M059J (cell line): ENCODE measurements at places on chromosomes 11 and 22. TPM values are rescaled to one million over a fixed set of nuclear protein-coding genes. Genes with fewer than 3 reads are reported as not detected.
A peak's percentile ranks its signal among the peaks of the same experiment; 100 is the strongest.

The EMID1 gene
- total RNA-seq: 0.07 TPM in 1 of 2 replicates, not detected in the other

The OR8D4 gene
- not detected in 2 replicates for total RNA-seq

The CLCF1 gene
- total RNA-seq: 16.2 and 22.6 TPM in 2 replicates

GRCh38 chr11:102824556-102824955 is 18.9 kb downstream of the MMP3 start:
- DNase-seq: no peak

GRCh38 chr11:1757861-1758610 is 5.7 kb downstream of the CTSD start:
- no peak for DNase-seq

- DNase-seq: peak; percentile 32
Measured at GRCh38 chr11:80860632-80861031, 1419.8 kb upstream of the TENM4 start.

DNA sequence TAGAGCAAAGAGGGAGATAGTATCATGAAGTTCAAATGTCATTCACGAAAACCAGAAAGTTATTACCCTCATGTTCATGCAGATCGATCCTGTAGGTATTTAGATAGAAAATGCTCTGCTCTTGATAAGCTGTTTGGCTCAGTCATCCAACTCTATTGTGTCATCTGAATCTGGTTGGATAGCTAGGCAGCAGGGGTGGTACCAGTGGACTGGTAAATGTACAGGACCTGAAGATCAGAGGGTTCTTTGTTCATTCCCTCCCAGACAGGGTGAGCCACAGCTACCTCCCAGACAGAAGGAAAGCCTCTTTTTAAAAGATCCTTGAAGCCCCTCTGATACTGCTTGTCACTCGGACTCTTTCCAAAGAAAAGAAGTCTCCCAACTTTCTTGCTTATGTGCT is 29.8 kb upstream of the DRD2 start:
- DNase-seq: no peak

GRCh38 chr22:29090039-29090438 is 17.2 kb downstream of the KREMEN1 start:
- DNase-seq: no peak

DNA sequence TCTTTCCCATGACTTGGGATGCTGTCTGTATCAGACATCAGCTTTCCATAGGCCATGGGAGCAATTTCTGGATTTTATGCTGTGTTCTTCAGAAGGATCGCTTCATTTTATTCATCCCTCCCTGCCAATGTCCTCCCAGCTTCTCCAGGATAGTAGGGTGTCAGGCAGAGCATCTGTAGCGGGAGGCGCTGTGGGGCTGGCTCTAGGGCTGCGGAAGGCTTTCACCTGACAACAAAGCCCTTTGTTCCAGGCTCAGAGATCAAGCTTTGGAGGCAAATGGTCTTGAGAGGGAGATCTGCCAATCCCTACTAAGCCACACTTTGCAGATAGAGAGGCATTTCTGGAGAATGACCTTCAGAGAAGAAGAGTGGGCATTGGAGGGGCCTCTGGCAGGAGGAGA is 29.5 kb upstream of the FTH1 start:
- DNase-seq: no peak

GRCh38 chr11:368414-369335 is 624 bp upstream of the B4GALNT4 start:
- peak; percentile 55 for DNase-seq

DNA sequence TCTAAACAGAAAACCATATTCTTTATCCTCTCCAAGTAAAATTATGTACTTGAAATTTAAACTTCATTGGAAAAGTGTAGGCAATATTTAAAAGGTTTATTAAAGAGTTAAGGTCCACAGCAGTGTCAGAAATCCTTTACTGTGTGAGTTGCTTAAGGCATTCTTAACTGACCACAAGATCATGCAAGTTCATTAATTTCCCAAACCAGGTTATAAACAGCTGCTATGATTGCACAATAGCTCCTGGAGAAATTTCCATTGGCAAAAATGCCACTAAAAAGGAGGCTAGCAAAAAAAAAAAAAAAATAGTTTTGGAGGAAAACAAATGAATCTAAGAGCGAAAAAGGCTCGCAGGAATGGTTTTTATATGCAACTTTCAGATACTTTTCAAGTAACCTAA is 106.2 kb downstream of the ETS1 start:
- DNase-seq: peak; percentile 91

DNA sequence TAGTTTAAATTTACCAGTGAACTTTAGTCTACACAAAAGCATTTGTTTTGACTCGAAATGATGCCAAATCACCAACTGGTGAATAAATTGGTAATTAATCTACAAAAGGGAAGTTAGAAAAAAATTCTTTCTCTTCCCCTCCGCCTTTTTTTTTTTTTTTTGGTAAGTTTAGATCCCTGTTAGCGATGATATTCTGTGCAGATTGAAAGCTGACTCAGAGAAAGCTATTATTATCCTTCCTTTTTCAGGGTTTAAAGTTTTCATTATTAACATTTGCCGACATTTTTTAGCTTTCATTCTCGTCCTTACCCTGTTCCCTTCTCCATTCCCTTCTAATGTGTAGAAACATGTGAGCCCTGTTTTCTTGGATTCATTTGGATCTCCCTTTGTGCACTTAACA is 16.8 kb upstream of the NUP160 start:
- DNase-seq: no peak

- peak; percentile 92 for DNase-seq
Measured at GRCh38 chr11:9001736-9002135, 2.1 kb downstream of the NRIP3 start.
